Motor neuron (in vitro differentiated cells): ENCODE measurements at places on chromosomes 11 and 22. TPM values are rescaled to one million over a fixed set of nuclear protein-coding genes. Genes with fewer than 3 reads are reported as not detected.

- no peak for ATAC-seq
Measured at GRCh38 chr11:126409620-126409985, 54.1 kb downstream of the ST3GAL4 start.

- peak; percentile 18 for ATAC-seq
Measured at GRCh38 chr11:110492321-110492685, 62.6 kb downstream of the FDX1 start.

The NXPE4 gene
- total RNA-seq, result not detected in 2 replicates

DNA sequence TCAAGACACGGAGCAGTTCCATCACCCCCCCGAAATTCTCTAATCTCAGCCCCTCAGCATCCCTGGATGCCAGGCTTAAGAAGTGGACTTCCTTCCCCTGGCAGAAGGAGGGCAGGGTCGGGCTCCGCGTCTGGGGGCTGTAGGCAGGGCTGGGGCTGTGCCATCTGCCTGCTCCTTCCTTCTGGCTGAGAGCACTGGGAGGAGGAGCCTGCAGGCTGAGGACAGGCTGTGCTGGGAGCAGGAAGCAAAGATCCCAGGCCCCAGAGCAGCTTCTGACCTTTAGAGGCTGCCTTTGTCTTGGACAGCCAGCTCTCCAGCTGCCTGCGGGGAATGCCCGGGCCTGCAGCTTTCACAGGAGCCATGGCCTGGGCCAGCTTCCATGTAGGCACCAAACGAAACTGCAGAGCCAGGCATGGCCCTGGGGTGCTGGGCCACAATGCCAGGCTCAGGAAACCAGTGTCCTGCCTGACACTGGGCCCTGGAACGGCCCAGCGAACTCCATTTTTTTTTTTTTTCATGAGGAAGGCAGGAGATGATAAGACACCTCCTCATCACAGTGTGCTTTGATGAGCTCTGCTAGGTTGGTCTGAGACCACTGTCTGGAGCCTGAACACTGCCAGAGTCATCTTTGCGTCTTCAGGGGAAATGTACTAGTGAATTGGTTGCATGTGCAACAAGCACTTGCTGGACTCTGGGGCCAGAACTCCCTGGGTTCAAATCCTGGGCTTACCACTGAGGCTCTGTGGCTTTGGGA, 67.9 kb downstream of the MCM5 start:
- ATAC-seq, result peak; percentile 25

The LMO1 gene
- not detected in 2 replicates for total RNA-seq

GRCh38 chr11:73536961-73537360, 61.0 kb downstream of the FAM168A start:
- ATAC-seq, result no peak

DNA sequence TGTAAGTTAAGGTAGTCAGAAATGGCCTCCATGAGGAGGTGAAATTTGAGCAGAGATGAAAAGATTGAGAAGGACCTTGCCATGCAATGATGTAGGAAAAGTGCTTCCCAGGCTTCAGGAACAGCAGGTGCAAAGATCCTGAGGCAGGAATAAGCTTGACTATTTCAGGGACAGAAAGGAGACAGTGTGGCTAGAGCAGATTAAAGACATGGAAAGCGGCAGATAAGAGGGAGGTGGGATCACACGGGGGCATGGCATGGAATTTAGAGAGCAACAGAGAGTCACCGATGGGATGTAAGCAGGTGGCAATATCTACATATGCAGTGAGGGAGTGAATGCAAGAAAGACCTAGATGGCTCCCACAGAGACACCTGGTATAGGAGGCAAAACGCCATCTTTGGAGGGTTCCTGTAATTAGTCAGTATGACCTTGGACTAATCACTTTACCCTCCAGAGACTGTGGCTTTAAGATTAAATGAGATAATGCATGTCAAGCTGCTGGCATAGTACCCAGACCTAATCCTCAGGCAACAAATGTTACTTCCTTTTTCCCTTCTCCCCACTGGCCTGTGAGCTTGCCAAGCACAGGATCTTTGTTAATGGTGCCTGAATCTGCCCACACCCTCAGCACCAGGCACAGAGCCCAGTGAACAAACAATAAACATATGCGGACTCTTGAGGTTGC, 24.6 kb upstream of the ACER3 start:
- no peak for ATAC-seq

The HPX gene
- 0.87 and 1.2 TPM in 2 replicates for total RNA-seq

The OR51B4 gene
- total RNA-seq, result 0.31 TPM in 1 of 2 replicates, not detected in the other

DNA sequence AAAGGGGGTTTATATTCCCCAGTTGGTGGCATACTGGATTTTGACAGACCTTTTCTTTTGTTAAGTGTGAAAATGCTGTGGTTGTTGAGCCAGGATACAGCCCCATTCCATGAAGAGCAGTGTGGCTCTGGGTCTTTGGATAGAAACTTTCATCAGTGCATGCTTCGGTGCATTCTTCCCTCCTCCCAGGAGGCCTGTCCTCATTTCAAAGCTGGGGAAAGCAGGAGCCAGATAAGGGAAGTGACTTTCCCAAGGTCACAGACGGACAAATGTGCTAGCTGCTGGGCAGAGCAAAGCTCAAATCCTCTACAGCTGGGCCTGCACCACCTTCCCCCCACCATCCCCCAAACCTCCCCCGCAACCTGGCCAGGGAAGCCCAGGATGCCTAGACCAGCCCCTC, 184.5 kb upstream of the NTM start:
- ATAC-seq, result no peak

GRCh38 chr11:74784726-74785125, 36.1 kb downstream of the RNF169 start:
- no peak for ATAC-seq

The NRIP3 gene
- 8.5 and 8.9 TPM in 2 replicates for total RNA-seq

DNA sequence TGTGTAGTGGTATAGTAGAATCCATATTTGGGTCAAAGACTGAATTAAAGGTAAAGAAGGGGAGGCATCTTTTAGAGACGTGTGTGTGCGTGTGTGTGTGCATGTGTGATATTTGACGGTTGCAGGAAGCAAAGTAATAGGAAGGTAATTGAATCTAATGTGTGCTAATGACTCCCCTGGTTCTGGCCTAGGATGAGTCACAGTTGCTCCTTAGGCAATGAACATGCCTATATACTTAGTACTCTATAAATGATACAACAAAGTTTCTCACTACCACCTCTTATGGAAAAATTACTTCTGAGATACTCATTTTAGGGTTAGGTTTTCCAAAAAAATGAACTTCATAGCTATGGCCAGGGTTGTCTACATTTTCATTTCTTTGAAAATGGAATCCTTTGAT, 409.6 kb downstream of the GUCY1A2 start:
- peak; percentile 52 for ATAC-seq

DNA sequence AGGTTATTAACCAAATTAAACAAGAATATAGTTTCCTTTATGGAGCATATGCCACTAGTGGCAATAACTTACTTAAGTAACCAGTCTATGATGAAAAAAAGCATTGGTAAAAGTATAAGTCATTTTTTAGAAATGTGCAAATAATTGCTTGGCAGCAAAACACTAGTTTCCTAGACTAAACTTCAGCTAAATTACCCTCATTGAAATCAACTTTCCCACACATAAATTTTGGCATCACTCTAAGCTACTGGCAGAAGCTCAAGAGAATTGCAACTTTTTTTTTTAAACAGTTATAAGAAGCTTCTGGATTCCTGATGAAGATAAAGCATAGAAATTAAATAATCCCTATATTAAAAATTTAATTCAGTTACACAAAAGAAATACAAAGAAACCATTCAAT, 12.5 kb downstream of the CCDC34 start:
- no peak for ATAC-seq

GRCh38 chr11:61028135-61028729, 56.8 kb downstream of the CD6 start:
- ATAC-seq, result peak; percentile 87

GRCh38 chr11:13318498-13319295, 41.1 kb downstream of the BMAL1 start:
- no peak for ATAC-seq

The OR56A1 gene
- 0.62 TPM in 1 of 2 replicates, not detected in the other for total RNA-seq

DNA sequence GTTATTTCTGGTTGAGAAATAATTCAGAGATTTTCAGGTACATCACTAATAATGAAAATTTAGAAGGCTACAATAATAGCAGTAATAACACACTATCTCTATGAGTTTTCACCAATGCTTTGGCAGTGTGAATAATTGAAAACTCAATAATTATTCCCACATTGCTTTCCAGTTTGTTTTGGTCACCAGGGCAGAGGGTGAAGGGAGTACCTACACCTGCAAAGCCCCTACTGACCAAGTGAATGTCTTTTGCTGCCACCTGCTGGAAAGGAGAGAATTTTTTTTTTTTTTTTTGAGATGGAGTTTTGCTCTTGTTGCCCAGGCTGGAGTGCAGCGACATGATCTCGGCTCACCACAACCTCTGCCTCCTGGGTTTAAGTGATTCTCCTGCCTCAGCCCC, 3.2 kb downstream of the NELL1 start:
- no peak for ATAC-seq

DNA sequence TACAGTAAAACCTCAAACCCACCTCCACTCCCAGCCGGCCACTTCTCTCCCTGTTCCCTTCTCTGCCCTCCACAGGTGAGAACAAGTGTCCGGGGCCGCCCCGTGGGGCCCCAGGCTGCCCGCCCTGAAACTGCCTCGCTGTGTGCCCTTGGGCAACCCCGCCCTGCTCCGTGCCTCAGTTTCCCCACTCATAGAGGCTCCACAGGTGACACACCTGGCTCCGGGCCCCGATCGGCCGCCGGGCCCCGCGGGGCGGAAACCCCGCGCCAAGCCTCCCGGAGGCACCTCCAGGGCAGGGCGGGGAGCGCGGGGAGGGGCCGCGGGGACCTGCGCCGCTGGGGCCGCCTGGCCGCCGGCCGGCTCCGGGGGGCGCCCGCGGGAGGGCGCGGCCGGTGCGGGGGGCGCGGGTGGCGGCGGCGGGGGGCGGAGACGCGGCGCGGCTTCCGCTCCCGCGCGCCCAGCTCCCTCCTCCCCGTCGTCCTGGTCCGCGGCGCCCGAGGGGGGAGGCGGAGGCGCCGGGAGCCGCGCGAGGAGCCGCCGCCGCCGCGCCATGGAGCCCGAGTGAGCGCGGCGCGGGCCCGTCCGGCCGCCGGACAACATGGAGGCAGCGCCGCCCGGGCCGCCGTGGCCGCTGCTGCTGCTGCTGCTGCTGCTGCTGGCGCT, at the start of gene LRP5:
LRP5 (plus strand) TSS at position 475 of the 663 bp plus-strand sequence; CDS start at position 599, 124 bp downstream.
- peak; percentile 65 for ATAC-seq

- ATAC-seq, result peak; percentile 33
Measured at GRCh38 chr22:22753526-22754267, 109.3 kb downstream of the GGTLC2 start.

DNA sequence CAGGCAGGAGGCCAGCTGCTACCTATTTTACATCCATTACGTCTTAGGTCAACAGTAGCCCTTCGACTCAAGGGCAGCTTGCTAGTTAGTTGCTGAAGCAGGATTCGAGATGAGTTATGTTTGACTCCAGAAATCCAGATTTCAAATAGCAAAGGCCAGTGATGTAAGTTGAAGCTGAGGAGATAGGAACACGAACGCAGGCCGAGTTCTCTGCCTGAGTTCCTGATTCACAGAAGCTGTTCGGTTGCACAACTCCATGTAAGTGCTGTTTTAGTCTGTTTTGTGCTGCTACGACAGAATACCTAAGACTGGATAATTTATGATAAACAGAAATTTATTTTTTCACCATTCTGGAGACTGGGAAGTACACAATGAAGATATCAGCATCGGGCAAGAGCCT, 111.2 kb downstream of the SLC1A2 start:
- no peak for ATAC-seq

DNA sequence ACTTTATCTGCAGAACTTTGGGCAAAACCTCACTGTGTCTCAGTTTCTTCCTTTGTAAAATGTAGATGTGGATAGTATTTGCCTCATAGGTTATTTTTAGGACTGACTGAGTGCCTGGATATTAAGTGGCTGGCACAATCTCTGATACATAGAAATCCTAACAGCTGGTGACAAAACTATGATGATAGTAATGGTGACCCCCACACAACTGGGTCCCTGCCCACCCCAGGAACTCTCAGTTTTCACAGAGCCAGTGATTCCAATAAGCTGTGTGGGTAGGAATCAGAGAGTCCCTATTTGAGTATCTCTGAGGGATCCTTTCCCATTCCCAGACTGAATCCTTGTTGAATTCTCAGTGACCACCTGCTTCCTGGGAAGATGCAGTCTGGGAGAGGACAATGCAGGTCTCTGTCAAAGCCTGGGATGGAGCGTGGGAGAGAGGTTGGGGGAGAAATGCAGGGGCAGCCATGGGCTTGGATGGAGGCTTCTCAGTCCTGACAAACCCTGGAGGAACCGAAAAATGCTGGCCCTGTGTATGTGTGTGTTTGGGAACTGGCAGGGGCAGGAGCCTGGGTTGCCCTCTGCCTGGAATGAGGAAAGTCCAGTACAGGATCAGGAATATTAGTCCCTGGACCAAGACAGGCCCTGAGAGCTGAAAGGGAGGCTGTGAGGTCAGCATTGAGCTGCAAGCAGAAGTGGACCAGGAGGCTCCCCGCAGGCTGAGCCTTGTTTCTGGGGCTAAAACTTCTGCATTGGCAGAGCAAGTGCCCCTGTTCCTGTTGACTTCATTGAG, 6.1 kb upstream of the P2RY6 start:
- no peak for ATAC-seq

DNA sequence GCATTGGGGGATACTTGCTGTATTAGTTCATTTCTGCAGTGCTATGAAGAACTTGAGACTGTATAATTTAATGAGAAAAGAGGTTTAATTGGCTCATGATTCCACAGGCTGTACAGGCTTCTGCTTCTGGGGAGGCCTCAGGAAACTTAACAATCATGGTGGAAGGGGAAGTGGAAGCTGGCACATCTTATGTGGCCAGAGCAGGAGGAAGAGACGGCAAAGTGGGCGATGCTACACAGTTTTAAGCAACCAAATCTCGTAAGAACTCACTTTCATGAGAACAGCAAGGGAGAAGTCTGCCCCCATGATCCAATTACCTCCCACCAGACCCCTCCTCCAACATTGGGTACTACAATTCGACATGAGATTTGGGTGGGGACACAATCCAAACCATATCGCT, 55.1 kb downstream of the TMPRSS5 start:
- no peak for ATAC-seq

DNA sequence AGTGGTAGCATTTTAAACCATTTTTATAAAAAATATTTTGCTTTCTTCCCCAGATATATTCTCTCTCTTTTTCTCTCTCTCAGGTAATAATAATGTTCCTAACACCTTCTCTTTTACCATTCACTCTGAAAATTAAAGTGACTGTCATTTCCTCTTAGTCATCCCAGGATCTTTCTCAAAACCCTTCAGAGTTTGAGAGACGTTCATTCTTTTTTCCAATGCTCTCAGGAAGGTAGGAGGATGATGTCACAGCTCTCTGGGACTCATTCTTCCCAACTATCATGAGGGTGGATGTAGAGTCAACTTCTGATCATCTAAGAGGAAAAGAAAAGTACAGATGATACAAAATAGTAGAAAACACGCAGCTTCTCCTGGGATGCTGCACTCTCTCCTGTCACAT, 60.2 kb upstream of the CRTAM start:
- ATAC-seq, result no peak

- ATAC-seq, result no peak
Measured at GRCh38 chr11:134040386-134041302, 28.2 kb upstream of the JAM3 start.

The COX8A gene
- total RNA-seq, result 480 and 550 TPM in 2 replicates
